CD4-positive, alpha-beta T cell treated with Interleukin-4 for 4 hours (primary cell): ENCODE measurements at places on chromosomes 11 and 22.

DNA sequence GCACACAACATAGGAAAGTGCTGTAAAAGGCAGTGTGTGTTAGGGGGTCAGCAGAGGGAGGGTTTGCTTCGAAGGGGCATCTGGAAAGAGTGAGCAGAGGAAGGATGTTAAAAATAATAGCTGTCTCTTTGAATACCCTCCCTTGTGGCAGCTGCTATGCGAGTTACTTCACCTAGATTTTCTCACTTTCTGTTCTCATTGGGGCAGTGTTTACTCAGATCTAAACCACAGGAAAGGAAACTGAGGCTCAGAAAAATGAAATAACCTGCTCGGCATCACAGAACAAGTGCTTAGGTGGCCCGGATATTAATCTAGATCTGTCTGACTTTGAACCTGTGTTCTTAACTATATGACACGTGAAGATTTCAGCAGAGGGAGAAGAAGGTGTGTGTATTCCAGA is 125.3 kb downstream of the C11orf91 start:
- DNase-seq: no peak

- DNase-seq: no peak
These were observed 263.8 kb upstream of the LUZP2 start for GRCh38 chr11:24233041-24233440.

GRCh38 chr22:36327922-36328551 is 59.7 kb downstream of the MYH9 start:
- no peak for DNase-seq

GRCh38 chr11:75262961-75263852 is 22.6 kb downstream of the TPBGL start:
- no peak for DNase-seq

GRCh38 chr22:48712558-48713271 is 1115.0 kb downstream of the BRD1 start:
- no peak for DNase-seq

DNA sequence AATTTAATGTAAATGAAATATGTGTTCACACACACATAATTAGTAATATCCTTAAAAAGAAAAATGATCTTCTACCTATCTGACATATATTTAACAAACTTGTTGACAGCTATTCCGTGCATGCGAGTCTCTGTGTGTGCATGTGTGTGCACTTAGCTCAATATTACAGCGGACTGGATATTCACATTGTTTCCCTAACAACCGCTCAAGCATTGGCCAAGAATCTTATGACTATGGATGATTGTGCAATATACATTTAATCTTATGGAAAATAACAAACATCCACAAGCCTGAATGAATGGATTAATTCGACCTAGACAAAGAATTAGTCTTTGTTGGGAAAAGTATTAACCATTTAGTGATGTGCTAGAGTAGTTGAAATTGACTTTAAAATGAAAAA is 1078.6 kb downstream of the LRRC4C start:
- no peak for DNase-seq

DNA sequence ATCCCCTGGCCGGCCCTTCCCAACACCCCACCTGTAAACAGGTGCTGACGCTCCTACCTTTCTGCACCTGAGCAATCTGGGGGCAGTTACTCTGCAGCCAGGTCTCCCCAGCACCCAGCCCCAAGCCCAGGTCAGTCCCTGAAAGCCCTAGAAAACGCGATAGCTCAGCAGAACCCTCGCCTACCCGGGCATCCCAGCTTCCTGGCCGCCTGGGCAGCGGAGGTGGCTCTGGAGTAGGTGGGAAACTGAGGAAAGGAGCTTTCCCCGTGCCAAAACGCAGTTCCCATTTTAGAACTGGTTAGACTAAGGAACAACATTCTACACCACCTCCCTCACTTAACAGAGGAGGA is 445 bp downstream of the SYTL2 start:
- no peak for DNase-seq

DNA sequence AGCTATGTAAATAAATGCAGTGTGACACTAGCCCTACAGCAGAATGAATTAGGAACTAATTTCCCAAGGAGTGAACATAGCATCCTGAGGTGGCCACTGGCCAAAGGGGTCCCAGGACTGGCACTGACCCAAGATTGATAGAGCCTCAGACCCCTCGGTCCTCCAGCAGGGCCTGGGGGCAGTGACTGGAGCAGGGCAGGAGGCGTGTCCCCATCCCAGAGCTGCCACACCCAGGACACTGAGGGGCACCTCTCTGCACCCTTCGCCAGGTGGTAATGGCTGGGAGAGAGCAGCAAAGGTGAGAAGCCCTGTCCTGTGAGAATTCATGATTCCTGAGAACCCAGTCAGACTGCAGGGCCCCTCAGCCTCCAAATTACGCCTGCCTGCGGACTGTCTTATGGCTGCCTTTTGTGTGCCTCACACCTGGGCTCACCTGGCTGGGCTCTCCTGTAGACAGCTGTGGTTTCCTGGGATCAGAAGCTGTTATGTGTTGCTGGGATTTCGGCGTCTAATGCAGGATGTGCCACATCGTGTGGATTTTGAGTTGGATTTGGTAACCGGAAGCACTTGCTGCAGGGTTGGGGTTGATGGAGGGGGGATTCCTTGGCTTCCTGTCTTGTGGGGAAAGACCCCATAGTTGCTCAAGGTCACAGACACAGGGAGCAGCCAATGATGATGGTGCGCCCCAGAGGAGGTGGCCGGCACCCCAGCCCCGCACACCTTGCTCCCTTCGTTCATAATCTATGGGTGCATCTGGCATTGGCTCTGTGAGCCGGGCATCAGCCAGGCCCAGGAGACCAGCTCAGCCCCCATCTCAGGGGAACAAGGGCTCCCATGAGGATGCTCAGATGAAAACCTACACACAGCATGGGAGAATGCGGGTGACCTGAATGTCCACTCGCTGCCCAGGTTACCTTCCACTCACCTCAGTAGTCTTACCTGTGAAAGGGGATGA is 582.9 kb downstream of the BRD1 start:
- DNase-seq: no peak

GRCh38 chr11:125091247-125091876 is 20.1 kb downstream of the TMEM218 start:
- DNase-seq: no peak
